GF-D8 (cell line): ENCODE measurements at places on chromosomes 11 and 22.

GRCh38 chr22:40289991-40290459 is 56.3 kb upstream of the ADSL start:
- no peak for DNase-seq

GRCh38 chr22:35330258-35330861 is 30.7 kb downstream of the TOM1 start:
- peak; percentile 85 for DNase-seq

GRCh38 chr11:19080579-19080993 is 20.1 kb upstream of the MRGPRX2 start:
- DNase-seq: no peak

DNA sequence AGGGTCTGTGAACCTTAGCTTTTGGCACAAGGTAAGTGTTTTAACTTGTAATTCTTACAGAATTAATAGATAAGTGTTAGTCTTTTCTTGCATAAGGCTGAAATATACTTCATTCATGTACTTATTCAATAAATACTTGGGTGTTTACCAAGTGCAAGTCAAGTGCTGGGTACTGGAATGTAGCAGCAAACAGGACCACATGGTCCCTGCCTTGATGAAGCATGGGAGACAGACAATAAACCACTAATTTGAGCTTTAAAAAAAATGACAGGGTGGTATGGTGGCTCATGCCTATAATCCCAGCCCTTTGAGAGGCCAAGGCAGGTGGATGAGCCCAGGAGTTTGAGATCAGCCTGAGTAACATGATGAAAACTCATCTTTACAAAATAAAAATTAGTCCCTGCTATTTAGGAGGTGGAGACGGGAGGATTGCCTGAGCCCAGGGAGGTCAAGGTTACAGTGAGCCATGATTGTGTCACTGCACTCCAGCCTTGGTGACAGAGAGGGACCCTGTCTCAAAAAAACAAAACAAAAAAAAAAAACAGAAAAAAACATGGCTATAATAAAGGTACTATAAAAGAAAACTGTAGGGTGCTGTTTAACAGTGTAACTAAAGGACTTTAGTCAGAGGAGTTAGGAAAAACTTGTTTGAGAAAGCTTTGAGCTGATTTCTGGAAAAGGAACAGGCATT is 11.1 kb downstream of the CCDC83 start:
- DNase-seq: no peak

- no peak for DNase-seq
These were observed 1491.9 kb downstream of the FAM181B start for GRCh38 chr11:81241672-81242275.

DNA sequence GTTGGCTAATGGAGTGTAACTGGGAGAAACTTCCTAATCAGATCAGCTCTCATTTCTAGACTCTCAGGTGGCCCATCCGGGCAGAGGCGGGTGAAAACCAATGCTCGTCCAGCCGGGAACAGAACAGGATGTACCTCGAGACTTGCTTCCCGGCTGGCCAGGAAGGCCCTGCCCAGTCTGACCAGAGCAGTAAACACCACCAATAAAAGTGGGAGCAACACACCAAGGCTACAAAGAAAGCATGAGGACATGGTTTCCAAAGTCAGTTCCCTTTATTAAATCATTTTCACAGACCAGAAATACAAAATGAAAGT is 940 bp upstream of the TNKS1BP1 start:
- DNase-seq: no peak

- DNase-seq: no peak
These were observed 581 bp upstream of the EIF3L start for GRCh38 chr22:37848587-37849088.

- no peak for DNase-seq
These were observed 19.7 kb upstream of the RAB38 start for GRCh38 chr11:88194990-88195389.

GRCh38 chr22:23356094-23356493 is 175.8 kb downstream of the BCR start:
- DNase-seq: no peak

GRCh38 chr11:111718859-111719258 is 47.3 kb downstream of the PPP2R1B start:
- DNase-seq: no peak

DNA sequence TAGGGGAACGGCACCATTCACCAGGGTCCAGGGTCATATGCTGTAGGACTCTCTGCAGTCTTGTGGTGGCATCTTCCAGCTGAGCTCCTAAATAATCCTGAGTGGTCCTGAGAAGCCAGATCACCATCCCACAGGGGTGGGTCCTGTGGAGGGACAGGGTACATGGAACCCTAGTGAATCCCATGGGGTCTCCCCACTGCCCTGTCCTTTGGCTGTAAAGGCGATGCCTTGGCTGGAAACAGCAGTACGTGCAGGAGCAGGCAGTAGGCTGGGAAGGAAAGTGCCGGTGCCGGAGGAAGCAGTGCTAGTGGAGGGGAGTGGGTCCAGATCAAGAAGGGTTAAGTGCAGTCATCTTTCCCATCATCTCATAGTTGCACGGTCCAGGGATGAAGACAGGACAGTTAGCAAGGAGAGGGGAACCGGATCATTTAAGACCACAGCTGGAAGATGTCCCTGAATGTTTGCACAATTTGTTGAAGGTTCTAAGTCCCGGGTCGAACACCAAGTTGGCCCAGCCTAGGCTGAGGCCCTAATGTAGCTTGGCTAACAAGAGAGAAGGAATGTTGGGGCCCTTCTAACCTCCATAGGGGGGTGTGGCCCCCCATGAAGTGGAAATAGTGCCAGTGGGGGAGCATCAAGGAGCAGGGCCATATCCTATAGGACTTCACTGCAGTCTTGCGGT is 18.1 kb downstream of the TSPAN32 start:
- no peak for DNase-seq

DNA sequence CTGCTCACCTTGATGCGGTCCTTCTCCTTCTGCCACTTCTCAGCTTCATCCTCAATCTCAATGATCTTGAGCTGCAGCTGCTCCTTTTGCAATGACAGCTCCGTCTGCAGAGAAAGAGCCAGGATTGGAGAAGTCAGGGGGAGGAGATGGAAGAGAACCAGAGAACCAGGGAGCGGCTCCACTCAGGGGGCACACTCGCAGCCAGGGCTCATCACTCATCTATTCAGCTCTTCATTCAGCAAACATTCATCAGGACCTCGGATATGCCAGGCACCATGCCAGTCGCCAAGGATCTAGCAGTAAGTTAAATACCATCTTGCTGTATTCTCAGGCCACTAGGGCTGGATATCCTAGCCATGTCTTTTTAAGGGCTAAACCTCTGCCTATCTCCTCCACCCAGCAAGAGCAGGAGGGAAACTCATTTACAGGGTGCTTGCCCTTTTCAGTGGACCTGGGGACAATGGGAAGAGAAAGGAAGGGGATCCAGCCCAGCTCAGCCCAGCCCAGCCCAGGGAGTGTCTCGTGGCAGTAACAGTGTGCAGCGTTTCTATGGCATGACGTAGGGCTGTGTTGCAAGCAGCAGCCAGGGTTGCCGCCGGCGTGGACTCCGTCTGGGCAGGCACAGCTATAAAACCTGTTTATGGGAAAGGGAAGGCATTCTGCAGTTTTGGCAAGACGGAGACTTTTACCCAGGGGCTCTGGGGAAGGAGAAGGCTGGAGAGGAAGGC is 9.4 kb downstream of the TRIM29 start:
- DNase-seq: no peak

- no peak for DNase-seq
These were observed 575.3 kb upstream of the B3GAT1 start for GRCh38 chr11:134987223-134987768.

- DNase-seq: no peak
These were observed 50.2 kb downstream of the FLRT1 start for GRCh38 chr11:64085906-64086257.

- DNase-seq: no peak
These were observed 20.5 kb downstream of the ZNF280B start for GRCh38 chr22:22487869-22488597.

GRCh38 chr11:7904917-7905316 is 26.2 kb downstream of the OR10A6 start:
- DNase-seq: no peak

DNA sequence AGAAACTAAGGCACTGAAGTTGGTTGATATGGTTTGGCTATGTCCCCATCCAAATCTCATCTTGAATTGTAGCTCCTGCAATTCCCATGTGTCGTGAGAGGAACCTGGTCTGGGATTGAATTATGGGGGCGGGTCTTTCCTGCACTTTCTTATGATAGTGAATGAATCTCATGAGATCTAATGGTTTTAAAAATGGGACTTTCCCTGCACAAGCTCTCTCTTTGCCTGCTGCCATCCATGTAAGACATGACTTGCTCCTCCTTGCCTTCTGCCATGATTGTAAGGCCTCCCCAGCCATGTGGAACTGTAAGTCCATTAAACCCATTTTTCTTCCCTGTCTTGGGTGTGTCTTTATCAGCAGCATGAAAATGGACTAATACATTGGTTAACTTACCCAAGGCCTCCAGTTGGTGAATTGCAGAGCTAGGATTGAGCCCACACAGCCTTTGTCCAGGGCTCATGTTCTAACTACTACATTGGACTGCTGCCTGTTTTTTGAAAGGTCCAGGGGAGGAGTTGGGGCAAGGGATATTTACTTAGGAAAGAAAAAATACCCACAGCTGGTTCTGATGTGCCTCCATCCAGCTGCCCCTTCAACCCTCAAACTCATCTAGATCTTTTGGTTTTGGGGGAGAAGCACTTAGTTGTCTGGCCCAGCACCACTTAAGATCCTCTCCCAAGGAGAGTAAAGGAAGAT is 107.8 kb upstream of the NAV2 start:
- no peak for DNase-seq

DNA sequence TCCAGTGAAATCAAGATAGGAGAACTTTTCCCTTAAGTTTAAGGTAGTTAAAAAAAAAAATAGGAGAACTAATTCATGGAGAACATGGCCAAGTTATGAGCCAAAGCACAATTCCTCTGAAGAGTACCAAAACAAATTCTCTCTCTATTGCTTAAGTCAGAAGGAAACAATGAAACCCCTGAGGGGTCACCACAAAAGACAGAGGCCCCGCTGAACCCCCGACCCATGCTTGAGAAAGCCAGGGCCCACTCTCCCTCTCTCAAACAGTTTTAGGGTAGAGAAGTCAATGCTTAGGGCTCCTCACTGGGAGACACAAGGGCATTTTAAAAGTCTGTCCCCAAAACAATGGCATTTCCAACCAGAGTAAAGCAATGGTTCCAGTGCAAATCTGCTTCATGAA is 26.9 kb downstream of the PPP2R1B start:
- no peak for DNase-seq

GRCh38 chr22:40862537-40862936 is 624 bp upstream of the DNAJB7 start:
- no peak for DNase-seq

- DNase-seq: no peak
These were observed 148.2 kb downstream of the CHST1 start for GRCh38 chr11:45517171-45517770.

DNA sequence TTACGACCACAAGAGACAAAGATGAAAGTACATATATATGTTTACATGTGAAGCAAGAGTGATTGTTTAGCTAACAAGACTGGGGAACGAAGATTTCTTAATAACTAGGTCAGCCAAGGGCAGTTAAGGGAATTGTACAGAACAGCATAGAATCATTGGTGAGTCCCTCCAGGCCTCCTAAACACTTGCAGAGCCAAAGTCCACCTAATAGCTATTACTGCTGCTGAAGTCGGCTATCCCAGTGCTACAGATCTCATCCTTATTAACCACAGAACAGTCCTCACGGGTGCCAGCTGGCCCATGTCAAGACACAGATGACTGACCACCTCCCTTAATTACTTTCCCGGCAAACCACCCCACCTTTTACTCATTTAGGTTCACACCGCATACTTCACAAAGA is 68.5 kb upstream of the OPCML start:
- DNase-seq: no peak

DNA sequence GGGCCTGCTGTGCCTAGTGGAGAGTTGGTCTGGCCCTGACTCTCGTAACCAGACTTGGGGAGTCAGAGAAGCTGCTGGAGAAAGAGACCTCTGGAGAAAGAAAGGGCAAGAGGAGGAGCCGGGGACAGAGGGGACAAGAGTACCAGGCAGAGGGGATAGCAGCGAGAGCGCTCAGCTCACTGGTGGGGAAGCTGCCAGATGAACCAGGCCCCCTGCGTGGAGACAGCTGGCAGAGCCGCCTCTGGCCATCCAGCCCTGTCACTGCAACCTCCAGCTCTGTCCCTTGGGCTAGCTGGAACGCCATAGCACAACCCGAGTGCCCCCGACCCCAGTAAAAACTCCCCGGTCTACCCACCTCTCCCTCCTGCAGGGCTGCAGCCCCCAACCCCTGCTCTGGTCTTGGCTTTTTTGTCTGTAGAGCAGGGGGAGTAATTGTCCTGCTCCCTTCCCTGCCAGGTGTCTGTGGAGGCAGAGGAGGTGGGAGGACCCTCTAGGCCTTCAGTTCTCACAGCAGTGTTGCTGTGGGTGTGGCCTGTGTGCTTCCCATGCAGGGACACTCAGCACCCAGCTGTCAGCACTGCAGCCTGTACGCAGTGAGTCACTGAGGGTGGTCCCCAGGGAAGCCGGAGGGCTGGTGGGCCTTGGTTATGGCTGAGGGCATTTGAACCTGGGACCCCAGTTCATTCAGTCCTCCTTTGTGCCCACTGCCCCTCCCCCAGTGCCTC is 4.8 kb upstream of the SUN2 start:
- no peak for DNase-seq

DNA sequence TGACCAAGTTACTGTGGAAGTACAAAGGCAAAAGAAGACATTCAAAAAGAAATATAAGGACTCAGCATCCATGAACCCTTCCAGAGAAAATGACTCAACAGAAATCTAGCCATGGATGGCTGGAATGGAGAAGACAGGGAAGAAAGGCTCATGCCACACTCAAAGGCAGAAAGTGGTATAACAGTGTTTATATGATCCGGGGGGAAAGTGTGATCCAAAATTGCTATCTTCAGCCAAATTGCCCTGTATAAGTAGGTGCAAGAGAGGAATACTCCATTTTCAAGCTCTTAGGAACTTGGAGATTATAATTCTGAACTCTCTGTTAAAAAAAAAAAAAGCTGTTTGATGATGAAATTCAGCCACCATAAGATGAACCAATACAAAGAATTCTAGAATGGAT is 81.8 kb upstream of the TENM4 start:
- DNase-seq: no peak

- DNase-seq: peak; percentile 41
These were observed 1.3 kb downstream of the DENND5A start for GRCh38 chr11:9263840-9264315.

GRCh38 chr22:27170491-27170890 is 513.1 kb downstream of the MIAT start:
- DNase-seq: no peak

DNA sequence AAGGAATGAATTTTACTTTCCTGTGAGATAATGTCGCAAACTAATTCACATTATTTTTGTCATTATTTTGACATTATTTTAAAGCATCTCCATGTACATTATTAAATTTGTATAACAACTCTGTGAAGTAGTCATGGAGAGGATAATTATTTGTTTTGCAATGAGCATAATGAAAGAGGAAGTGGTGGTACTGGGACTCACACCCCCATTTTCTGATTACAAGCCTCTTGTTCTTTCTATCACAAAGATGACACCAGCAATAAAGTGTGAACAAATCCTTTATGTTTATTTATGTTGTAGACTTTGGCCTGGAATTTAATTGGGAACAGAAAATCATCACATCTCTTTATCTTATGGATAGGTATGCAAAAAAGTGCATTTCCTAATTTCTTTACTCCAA is 522.6 kb downstream of the TMEM135 start:
- no peak for DNase-seq
